Non-pigmented ciliary epithelial cell (primary cell): ENCODE measurements at places on chromosomes 13 and 19.

DNA sequence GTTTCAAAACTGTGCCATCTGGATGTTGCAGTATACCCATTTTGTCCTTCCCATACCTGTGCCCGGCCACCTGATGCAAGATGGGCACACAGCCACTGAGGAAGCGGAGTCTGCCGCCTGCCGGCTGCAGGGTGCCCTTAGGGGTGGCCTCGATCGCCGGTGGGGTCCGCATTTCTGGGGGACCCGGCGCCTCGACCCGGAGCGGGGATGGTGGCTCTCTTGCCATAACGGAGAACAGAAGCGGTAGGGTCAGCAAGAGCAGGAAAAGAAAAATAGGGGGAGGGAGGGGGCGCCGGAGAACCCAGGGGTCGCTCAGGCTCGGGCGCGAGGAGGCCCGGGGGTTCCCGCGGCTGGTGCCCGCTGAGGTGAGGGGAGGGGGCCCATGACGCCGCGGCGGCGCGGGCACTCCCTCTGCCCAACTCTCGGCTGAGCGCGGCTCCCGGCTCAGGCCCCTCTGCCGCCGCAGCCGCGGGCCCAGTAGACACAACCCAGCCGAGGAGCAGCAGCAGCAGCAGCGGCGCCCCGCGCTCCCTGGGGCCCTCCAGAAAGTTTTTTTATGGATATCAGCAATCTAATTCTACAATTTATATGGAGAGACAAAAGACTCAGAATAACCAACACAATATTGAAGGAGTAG, 13.8 kb upstream of the CYP4F2 start:
- DNase-seq, result no peak

DNA sequence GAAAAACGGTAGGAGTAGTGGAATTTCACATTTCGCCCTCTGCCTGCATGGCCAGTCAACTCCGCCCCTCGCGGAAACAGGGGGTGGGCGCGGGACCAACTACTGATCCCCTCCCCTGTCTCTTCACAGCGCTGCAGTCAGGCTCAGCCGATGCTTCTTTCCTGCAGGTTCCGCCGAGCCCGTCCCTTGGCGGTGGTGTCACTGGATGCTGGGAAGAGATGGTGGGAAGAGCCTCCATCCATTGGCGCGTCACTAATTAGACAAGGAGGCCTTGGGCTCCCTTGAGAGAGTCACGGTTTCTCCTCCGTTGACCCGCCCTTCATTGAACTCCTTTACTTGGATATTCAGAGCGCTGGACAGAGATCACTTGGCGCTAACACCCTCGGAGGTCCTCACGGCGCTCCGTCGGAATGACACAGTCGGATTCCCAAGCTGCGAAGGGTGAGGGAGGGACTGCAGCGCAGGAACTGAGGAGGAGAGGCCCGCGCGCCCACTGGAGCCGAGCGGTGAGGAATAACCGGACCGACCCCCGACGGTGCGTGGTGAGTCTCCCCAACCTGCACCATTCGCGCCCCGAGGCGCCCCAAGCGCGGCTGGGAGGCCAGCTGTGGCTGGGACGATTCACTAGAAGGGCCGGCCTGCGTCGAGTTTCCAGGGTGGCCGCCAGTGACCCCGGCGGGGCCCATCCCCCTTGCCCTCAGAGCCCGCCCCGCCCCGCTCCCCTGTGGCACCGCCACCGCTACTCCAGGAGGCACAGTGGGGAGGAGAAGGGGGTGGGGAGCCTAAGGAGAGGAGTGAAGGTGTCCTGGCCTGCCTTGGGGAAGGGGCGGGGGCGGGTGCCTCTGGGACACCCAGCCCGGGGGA, 11.2 kb upstream of the CEACAM21 start:
- DNase-seq, result no peak

GRCh38 chr13:44347949-44348348, 25.7 kb upstream of the SERP2 start:
- DNase-seq, result no peak

DNA sequence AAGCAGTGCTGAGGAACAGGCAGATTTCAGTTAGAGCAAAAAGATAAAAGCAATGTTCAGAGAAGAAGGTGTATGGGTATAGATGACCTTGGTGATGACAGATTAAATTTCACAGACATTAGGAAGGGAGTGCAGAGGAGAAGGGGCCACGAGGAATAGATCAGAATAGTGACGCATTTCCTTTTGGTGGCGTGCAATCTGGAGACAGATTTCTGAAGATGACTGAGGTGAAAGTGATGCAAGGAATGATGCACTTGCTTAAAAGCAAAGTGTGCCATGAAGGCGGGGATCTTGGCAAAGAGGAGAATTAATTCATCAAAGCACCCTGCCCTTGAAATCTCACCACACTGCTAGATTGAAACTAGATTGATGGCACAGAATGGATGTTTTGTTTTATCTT, 202.4 kb downstream of the ITGBL1 start:
- no peak for DNase-seq

- DNase-seq, result no peak
Measured at GRCh38 chr13:73422973-73423372, 364.2 kb downstream of the KLF5 start.

DNA sequence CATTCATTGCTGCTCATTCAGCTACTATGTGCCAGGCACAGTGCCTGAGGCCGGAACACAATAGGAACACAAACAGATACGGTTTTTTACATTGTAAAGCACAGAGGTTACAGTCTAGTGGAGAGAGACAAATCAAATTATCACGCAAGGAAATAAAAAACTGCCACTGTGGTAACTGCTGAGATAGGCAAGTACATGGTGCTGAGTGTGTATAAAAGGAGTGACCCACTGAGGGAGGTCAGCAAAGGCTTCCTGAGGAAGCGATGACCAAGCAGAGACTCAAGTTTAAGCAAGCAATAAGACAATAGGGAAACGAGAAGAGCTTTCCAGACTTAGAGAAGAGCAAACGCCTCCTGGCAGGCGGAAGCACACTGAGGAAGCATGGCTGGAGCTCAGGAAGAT, 56.4 kb downstream of the NUFIP1 start:
- no peak for DNase-seq
